Myometrial cell (primary cell): ENCODE measurements at places on chromosomes 16 and 17. TPM values are rescaled to one million over a fixed set of nuclear protein-coding genes. Genes with fewer than 3 reads are reported as not detected.

The NPIPB9 gene
- total RNA-seq, result not detected in 2 replicates

The CLDN7 gene
- 60.3 and 62.3 TPM in 2 replicates for total RNA-seq

The ACAP1 gene
- 0.71 and 2.3 TPM in 2 replicates for total RNA-seq

The RDM1 gene
- 0.53 and 0.58 TPM in 2 replicates for total RNA-seq

The ENGASE gene
- 5.1 and 5.8 TPM in 2 replicates for total RNA-seq

The CYB5B gene
- total RNA-seq, result 152 and 168 TPM in 2 replicates

The CCL4 gene
- not detected in 2 replicates for total RNA-seq

The CNTROB gene
- total RNA-seq, result 30.3 and 35.7 TPM in 2 replicates

The CDH16 gene
- total RNA-seq, result not detected in 2 replicates

The KLHL36 gene
- 39.9 and 43.8 TPM in 2 replicates for total RNA-seq
